Activated effector memory CD4-positive, alpha-beta T cell treated with Interleukin-2 at 50 U/mL for 16 hours (primary cell): ENCODE measurements at places on chromosomes 13 and 19.

- DNase-seq = no peak
Measured at GRCh38 chr13:39892721-39893685, 237.5 kb downstream of the COG6 start.

GRCh38 chr19:10863107-10863717 lies 8.1 kb upstream of the CARM1 start:
- no peak for DNase-seq

DNA sequence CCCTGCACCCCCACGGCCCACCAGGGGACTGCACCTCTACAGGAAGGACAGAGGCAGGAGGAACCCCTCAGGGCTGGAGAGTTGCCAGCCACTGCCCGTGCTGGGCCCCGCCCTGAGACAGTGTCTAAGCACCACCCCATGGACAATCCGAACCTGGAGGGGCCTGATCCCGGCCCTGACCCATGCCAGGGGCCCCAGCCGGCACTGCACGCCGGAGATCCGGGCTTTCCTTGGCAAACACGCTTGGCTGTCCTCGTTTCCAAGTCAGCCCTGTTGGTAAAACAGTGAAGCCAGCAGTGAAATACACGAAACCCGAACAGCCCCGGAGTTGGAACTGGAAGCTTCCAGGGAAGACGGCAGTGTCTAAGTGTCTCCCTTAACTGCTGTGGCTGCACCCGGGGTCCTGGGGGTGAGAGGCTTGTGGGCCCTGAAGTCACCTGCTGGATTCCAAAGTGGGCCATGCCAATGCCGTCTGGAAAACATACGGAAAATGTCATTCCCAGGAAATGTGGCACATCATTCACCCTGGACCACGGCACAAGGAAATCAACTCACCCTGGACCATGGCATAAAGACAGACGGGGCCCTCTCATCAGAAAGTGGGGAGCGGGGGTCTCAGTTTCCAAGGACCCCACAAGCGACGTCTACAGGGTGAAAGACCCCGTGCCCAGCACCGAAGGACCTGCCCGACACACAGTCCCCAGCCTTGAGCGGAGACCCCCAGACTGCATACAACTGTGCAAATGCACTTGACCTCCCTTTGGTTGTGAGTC lies 30.9 kb downstream of the RASA3 start:
- no peak for DNase-seq

DNA sequence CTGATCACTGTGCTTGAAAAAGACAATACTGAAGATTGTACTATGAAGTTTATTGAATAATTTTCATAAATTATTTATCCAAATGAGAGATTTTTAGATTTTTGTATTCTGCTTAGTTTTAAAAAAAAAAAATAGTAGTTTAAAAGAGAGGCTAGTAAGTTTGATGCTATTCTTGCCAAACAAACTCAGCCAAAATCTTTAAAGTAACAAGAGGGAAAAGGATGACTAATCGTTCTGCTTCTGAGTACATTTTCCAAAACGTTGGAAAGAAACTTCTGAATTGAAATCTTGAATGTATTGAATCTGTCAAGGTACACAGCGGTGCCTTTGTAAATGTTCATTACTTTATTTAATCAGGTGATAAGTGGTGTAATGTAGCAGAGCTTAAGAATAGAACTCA lies 34.4 kb downstream of the NUP58 start:
- DNase-seq = no peak
